ENCODE measurements at places on chromosomes 1 and 21. TPM values are rescaled to one million over a fixed set of nuclear protein-coding genes. Genes with fewer than 3 reads are reported as not detected.

The SMCP gene
- total RNA-seq: 786 TPM

The CELA3A gene
- not detected for total RNA-seq

The VSIG8 gene
- total RNA-seq: 0.43 TPM

The AGMAT gene
- total RNA-seq: 0.99 TPM

The CDK11A gene
- 153 TPM for total RNA-seq
